Left cardiac atrium (tissue), 4 donors: ENCODE measurements at places on chromosomes 12 and 14. TPM values are rescaled to one million over a fixed set of nuclear protein-coding genes. Genes with fewer than 3 reads are reported as not detected.

DNA sequence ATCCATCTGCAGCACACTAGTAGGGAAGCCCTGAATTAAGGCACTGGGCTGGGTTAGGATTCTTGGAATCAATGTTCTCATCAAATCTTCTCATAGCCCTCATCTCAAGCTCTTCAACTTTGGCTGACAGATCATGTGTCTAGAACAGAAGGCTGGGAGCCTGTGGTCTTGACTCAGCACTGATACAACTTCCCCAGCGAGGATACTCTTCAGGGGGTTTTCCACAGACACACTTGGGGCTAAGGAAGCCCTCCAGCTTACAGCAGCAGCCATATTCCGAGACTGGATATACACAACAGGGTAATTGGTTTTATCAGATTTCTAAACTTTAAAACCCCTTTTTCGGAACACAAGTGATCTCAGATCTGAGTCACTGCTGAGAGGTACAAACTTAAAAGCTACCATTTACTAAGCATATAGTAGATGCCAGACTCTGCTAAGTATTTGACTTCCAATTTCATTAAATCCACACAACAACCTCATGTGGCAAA lies 3.5 kb downstream of the FMNL3 start:
- no peak for DNase-seq

GRCh38 chr12:89334548-89335169 lies 17.6 kb downstream of the DUSP6 start:
- DNase-seq = no peak

DNA sequence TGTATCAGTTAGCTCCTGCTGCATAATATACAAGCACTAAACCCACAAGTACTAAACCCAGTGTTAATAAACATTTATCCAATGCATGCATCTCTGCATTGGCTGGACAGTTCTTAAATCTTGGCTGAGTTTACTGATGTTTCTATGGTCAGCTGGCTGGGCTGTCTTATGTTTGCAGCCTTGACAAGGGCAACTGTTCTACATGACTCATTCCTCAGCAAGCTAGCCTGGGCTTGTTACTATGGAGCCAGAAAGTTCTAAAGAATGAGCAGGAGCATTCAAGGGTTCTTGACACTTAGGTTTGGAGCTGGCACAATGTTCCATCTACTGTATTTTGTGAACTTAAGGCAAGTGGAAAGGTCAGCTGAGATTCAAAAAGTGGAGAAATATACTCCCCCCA lies 199.1 kb downstream of the GLT1D1 start:
- DNase-seq = no peak

TAS2R42 gene
- not detected for total RNA-seq

DNA sequence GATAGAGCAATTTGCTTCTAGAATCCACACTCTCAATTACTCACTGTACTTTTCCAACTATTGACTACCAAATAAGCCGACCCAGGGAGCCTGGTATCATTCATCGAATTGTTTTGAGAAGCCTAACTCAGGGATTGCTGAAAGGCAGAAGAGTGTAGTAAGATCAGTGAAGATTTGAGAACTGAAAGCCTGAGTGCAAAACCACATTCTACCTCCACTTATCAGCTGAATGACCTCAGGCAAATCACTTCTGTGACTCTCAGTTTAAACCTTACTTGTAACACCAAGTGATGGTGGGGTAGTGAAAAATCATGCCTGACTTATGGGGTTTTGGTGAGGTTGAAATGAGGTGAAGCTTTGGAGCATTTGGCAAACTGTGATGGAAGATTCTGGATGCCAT lies 126.1 kb upstream of the MAX start:
- no peak for DNase-seq

CLECL1 gene
- not detected for total RNA-seq

ATP2A2 gene
- 2,696 TPM for total RNA-seq

DNA sequence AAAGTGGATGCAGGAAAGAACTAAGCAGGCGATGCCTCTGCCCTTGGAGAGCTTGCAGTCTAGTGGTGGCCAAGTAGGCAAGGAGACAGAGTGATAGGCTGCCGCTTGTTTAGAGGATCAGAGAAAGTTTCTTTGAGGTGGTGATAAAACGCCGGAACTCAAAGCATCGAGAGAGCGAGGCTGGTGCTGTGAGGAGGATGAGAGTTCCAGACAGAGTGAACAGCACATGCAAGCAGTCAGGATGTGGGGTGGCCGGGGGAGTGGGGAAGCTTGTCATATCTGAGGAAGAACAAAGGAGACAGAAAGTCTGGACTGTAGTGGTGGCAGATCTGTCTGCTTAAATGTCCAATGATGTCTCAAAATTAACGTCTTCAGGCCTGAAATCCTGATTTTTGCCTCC lies 319.7 kb downstream of the SNAPC1 start:
- DNase-seq = no peak

- DNase-seq = no peak
These were observed 845 bp downstream of the GIT2 start for GRCh38 chr12:109995361-109995685.
